Epithelial cell of proximal tubule (primary cell): ENCODE measurements at places on chromosomes 16 and 17. TPM values are rescaled to one million over a fixed set of nuclear protein-coding genes. Genes with fewer than 3 reads are reported as not detected.

The PRSS22 gene
- total RNA-seq, result 9.5 and 11.1 TPM in 2 replicates

The CTF1 gene
- 0.87 and 4.3 TPM in 2 replicates for total RNA-seq

The TBX2 gene
- total RNA-seq, result 1.7 and 2.2 TPM in 2 replicates

The NPB gene
- total RNA-seq, result 0.58 and 2.6 TPM in 2 replicates

The NPIPA2 gene
- total RNA-seq, result 1.2 TPM in 1 of 2 replicates, not detected in the other

The CD300H gene
- total RNA-seq, result not detected in 2 replicates

The UNC13D gene
- 9.2 and 17.8 TPM in 2 replicates for total RNA-seq

The RGS11 gene
- total RNA-seq, result 1.0 TPM in 1 of 2 replicates, not detected in the other

The CDRT15L2 gene
- total RNA-seq, result not detected in 2 replicates

The TBC1D3H gene
- total RNA-seq, result not detected in 2 replicates

The VAT1L gene
- total RNA-seq, result 0.29 and 0.92 TPM in 2 replicates

The TMEM107 gene
- total RNA-seq, result 16.9 and 24.3 TPM in 2 replicates

The MYH1 gene
- not detected in 2 replicates for total RNA-seq

The SLC5A10 gene
- total RNA-seq, result not detected in 2 replicates

The CES4A gene
- total RNA-seq, result 0.52 and 2.0 TPM in 2 replicates

The EFCAB13 gene
- total RNA-seq, result 0.43 and 4.8 TPM in 2 replicates

The TMC8 gene
- 1.2 TPM in 2 replicates for total RNA-seq

The ITGB4 gene
- 22.6 and 33.3 TPM in 2 replicates for total RNA-seq
